ENCODE measurements at places on chromosomes 13 and 19.

- ATAC-seq: no peak
These were observed 48.1 kb upstream of the RAP2A start for GRCh38 chr13:97385854-97386253.

GRCh38 chr19:15555021-15555420 lies 46.7 kb downstream of the CYP4F22 start:
- ATAC-seq: no peak

- ATAC-seq: peak; percentile 55
These were observed 214.2 kb upstream of the MAB21L1 start for GRCh38 chr13:35690581-35691207.

DNA sequence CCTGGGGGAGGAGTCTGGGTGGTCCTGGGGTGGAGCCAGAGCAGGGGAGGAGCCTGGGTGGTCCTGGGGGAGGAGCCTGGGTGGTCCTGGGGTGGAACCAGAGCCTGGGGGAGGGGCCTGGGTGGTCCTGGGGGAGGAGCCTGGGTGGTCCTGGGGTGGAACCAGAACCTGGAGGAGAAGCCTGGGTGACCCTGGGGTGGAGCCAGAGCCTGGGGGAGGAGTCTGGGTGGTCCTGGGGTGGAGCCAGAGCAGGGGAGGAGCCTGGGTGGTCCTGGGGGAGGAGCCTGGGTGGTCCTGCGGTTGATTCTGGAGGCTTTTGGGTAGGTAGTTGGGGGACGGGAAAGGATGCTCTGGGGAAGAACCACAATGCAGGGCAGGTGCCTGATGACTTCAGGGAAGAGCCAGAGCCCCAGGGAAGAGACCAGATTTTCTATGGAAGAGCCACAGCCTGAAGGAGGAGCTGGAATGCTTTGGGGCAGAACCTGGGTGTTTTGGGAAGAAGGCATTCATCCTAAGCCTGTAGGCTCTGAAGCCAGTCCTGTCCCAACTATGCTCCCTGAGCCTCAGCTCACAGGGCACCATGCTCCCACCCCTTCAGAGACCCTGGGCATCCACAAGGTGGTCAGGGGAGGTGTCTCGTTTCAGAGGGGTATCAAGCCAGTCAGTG lies 15.0 kb downstream of the MRPS12 start:
- no peak for ATAC-seq

DNA sequence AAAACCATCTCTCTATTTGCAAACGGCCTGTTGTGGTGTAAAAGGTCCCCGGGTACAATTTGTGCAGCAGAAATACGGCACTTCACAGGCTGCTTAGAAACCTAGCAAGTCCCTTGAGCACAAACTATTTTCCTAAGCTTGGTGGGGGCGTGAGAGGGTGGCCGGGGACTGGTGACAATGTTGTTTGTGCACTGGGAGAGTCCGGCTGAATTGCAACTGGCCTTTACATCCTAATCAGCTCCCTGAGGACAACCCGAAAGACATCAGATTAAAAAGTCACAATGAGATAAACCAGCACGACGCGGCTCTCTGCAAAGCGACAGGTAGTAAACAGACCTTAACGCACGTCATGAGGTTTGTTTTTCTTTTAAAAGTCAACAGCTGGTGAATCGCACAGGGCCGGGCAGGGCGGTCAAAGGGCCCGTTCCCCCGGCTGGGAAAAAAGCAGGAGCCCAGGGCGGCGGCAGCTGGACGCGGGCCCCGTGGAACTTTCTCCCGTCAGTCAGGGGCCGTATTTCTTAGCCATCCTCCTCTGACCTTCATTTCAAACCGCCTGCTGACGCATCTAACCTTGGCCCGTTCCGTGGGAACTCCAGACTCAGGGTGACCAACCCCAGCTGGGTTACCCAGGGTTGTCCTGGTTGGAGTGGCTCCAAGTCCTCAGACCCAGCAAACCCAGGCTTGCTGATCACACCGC lies 112.3 kb downstream of the GADD45B start:
- ATAC-seq: no peak

DNA sequence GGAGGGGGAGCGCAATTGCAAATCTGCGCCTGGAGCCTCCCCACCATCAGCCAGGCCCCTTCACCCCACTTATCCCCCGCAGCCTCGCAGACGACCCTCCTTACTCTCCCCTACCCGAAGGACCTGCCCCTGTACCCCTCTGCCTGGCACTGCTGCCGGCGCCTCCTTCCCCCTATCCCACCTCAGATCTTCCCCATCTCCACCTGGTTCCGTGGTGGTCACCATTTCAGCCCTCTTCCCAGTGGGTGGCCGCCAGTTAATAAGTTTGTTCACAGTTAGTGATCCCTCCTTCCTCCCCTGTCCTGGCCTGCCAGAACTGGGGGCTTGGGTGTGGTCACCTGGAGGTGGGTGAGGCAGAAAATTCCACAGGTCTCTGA lies 397 bp downstream of the SLC44A2 start:
- ATAC-seq: peak; percentile 28

DNA sequence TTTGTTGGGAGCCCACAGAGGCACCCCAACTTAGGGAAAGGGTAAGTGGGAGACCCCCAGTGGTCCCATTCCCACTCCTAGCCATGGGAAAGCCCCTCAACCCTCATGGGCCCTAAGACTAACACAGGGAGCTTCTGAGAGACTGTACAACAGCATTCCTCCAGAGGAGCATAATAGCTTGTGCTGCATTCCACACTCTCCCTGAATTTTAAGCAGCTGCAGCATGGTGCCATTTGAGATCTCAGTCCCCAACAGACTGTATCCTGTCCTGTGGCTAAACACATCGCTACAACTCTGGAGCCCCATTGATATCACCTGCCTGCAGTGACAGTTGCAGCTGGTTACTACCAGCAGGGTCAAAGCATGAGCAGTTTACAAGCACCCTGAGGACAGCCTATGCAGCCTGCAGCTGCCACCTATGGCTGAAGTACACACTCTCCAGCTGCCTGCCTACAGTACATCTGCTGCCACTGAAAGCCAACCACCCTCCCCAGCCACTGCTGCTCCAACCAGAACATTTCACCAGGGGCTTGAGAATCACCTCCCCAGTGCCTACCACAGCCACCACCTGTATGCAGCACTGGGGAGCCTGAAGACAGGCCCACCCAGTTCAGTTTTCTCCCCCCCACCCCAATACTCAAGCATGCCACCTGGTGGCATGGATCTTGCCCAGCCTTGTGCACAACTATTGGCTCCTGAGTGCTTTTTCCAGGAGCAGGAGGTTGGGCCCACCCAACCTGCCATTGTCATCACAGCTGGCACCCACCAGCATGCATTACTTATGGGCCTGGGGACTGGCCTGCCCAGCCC lies 557.3 kb downstream of the GPC5 start:
- no peak for ATAC-seq

GRCh38 chr13:76086729-76087128 lies 450.6 kb downstream of the LMO7 start:
- no peak for ATAC-seq

- ATAC-seq: no peak
These were observed 53.5 kb upstream of the WASF3 start for GRCh38 chr13:26503826-26504594.

- ATAC-seq: peak; percentile 73
These were observed 345 bp downstream of the ZNF257 start for GRCh38 chr19:22052644-22053013.

GRCh38 chr13:47991859-47992258 lies 9.2 kb downstream of the SUCLA2 start:
- ATAC-seq: no peak

DNA sequence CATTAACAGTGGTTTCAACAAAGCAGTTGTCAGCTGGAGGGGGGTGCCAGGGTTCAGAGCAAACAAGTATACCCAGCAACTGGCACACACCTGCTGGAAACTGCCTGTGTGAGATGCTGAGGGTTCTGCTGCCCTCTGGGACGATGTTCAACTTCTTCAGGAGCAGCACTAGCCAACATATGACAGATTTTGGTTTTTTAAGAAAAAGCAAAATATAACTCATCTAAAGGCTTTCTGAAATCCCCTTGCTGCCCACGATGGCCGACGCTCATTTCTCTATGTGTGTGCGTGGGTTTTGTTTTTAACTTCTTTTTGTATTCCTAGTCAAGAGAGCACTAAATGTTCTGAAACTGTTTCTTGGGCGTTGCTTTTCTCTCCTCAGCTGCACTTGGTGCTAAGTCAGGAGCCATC lies 79.9 kb downstream of the MRPL57 start:
- no peak for ATAC-seq

DNA sequence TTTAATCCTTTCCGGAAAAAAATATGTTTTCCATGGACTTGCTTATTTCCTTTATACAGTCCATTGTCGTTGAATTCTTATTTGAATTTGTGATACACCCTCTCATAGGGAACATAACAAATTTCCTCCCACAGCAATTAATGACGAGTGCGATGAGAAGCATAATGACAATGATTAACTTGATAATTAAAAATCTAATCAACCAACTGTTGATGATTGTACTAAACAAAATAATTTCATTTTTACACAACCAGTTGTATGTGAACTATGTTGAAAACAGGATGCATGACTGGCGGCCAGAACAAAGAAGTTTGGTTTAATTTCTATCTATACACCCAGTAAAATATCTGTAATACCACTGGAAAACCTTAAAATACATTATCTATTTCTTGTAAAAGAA lies 26.1 kb upstream of the CEACAM21 start:
- ATAC-seq: no peak

Measured in SK-N-SH treated with all-trans-retinoic acid at 6 μM for 48 hours (cell line).